ENCODE measurements at places on chromosomes 7 and 10.

DNA sequence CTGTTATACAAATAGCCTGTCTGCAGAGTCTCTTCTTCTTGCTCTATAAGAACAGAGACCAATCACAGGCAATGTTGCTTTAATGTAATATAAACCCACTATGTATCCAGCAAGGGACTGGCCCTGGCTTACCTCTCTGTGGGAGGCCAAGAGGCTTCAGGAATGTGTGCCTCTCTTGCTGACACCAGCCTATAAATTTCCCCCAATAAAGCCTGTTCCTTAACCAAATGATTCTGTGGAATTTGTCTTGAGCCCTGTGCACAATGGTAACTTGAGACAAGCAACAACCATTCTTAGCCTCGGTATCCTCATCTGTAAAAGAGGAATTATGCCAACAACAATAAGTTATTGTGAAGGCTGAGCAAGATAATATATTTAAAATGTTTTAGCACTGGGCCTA, 563.7 kb downstream of the GRM8 start:
- DNase-seq = no peak

DNA sequence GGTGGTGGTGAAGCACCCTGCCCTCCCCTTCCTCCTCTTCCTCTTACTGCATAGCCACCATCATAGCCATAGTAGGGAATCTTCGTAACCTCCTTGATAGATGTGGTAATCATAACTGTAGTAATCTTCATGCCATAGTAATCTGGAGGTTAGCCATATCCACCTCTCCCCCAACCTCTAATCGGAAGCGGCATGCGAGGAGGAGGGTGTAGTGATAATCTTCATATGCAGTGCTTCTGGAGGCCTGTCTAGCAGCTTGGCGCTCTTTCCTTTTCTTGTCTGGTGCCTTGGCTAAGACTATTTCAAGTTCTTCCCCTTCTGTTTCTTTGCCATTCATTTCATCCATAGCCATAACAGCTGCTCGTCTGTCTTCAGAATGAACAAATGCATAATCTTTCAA, 90.9 kb downstream of the MLLT10 start:
- DNase-seq = no peak

- DNase-seq = no peak
Measured at GRCh38 chr7:152860310-152860709, 100.8 kb downstream of the ACTR3B start.

DNA sequence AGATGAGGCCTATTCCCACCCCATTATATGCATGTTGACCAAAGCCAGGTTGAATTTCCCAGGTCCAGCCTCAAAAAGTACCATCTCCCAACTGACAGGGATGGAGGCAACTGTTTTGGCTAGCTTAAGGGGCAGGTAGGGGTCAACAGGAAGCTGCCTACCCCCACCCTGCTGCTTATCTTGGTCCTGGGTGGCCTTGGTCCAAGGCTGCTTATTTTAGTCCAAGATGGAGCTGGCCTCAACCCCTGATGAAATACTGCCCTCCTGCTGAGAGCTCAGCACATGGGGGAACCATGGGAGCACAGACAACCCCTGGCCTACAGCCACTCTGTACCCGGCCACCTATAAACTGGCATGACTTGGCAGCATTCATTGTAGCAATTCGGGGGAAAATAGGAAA, 23.1 kb downstream of the MYO1G start:
- DNase-seq = no peak

DNA sequence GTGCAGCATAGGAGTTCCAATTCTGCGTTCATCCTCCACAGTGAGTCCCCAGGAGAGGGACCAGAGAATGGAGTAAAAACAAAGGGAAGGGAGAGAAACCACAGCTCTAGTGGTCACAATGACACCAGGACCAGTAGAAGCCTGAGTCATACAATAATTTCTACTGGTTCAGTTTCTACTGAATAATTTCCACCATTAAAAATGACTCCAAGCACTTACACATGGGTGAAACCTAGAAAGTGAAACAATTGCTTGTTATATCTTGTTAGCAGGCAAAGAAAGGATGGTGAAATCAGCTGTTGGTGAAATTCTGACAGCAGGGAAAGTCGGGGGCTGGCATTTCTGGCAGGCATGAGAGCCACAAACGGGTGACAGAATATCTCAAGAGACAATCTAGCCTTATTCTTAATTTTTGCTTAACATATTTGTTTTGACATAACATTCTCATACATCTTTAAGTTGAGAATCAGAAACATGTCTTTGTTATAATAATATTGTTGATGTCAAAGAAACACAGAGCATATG, 1065.8 kb upstream of the C7orf33 start:
- DNase-seq = no peak

DNA sequence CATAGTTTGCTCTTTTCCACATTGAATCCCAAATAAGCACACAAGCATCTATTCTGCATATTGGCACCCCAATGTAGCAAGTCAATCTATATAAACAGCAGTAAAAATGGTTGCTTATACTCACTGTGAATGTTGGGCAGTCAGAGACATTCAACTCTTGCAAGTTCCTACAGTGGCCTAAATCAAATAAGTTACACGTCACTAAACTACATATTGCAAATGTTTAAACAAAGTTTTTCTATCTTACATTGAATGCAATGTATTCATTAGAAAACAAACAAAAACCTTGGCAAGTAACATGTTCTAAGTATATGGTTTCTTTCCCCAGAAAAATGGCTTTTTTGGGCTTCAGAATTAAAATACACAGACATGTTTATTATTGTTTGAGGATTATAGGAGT, 19.0 kb downstream of the LRRC17 start:
- DNase-seq = no peak

DNA sequence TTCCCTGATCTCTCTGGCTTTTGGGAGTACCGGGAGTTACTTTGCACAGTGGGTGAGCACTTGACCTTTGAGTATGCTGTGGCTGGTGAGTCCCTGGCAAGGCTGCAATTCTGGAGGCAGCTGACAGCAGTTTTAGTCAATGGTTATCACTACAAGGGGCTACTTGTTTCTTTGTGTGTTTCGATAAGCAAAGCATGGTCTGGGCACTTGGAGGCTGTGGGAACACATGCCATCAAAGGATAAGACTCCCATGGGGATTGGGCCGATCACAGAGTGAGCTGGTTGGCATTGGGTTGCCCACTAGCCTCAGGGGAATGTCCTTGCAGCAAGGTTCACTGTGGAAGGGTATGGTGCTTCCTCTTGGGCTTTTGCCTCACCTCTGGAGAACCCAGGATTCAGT, 208.2 kb downstream of the SNX13 start:
- DNase-seq = no peak
